ENCODE measurements at places on chromosomes 16 and 17.

DNA sequence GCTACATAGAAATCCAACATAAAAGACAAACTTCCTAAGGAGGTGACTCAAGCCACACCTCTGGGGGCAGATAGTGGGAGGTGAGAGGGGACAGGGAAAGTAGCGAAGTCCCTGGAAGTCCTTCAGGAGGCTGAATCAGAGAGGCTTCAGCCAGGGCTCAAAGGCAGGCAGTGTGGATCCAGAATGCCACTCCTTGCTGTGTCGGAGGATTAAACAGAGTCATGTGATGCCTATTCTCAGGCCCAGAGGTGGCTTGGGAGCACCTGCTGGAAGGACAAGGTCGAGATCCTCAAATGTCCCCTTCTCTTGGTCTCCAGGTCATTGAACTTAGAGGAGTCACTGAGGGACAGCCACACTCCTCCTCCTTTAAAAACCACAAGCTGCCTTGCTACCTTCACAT is 391.1 kb downstream of the SOX9 start:
- no peak for DNase-seq

DNA sequence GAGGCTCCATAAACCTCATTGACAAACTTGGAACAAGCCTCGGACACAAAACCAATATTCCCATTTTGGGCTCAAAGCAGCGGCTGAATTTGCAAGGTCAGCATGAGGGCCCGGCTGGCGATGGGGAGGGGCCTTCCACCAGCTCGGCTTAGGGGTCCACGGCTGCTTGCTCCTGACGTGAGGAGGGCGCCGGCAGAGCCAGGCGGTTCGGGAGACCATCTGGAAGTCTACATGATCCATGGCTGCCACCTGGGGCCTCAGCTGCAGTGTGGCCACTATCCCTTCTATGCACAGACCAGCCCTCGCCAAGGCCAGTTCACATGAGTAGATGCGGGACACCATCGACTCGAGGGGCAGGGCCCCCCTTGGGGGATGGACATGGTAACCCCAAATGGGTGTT is 39.1 kb downstream of the NDEL1 start:
- no peak for DNase-seq

GRCh38 chr16:88773812-88774291 is 11.2 kb downstream of the PIEZO1 start:
- no peak for DNase-seq

- DNase-seq, result no peak
Observed at GRCh38 chr16:19245326-19245925, 40.1 kb upstream of the CLEC19A start.

DNA sequence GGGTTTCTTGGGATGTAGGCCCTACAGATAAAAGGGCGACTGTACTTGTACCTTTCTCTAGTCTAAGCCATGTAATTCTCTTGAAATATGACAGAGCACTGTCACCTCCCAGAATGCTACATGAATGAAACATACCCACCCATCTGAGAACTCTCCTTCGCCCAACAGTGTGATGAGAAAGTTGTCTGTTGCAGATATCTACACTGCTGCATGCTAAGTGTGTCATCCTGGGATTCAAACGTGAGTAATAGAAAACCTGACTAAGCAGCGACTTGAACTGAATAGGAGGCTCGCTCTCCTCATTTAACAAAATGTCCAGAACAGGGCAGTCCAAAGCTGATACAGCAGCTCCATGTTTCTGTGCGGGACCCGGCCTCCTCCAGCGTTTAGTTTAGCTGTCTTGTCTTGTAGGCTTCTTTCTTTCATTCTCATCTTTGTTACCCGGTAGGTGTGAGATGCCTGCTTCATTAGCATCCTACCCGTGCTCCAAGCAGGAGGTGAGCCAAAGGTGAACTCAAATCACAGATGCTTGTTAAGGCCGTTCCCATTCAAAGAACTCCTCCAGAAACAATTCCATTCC is 211.9 kb downstream of the PRKCA start:
- DNase-seq, result no peak
